Activated T-cell treated with anti-CD3 and anti-CD28 coated beads, Interleukin-2, amount 50 U/mL, for 24 hours (primary cell): ENCODE measurements at places on chromosomes 2 and 18.

DNA sequence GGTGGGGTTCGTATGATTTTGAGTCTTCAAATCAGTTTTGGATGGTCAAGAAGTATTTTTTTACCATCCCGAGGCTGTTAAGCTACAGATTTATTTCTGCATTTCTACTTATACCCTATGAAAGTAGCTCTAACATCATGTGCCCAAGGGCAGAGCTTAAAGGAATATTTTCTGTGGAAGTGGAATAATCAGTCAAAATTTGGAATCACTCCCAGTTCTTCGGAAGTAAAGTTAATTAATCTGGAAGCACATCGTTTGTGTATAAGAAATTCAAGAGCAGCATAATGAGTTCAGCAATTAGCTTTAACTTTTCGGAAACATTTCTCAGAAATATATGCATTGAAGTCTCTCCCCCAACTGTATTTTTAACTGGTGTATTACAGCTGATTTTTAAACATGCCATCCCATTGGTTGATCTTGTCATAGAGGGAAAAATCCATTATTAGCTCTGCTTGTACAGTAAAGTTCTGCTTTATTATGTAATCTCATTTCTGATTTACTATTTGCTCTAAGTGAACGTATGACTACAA lies 510.1 kb downstream of the DCC start:
- no peak for DNase-seq

GRCh38 chr18:62186499-62186773 lies 420 bp downstream of the PIGN start:
- DNase-seq, result no peak

- no peak for DNase-seq
Measured at GRCh38 chr2:60472663-60473289, 80.7 kb downstream of the BCL11A start.

GRCh38 chr2:6864923-6865345 lies 773 bp downstream of the CMPK2 start:
- no peak for DNase-seq

DNA sequence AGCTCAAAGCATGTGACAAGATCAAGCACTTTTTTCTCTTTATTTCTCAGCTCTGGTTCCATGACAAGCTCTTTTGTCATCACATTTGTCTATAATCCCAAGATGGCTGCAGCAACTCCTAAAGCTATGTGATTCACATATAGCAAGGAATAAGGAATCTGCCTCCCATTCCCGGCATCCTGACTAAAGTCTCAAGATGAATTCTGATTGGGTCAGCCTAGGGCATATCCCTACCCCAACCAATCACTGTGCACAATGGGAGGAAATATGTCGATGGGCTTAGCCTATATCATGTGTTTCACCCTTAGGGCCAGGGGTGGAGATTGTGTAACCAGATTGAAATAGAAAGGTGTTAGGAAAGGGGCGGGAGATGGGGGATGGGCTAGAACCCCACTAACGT lies 23.1 kb upstream of the COLEC12 start:
- DNase-seq, result no peak

DNA sequence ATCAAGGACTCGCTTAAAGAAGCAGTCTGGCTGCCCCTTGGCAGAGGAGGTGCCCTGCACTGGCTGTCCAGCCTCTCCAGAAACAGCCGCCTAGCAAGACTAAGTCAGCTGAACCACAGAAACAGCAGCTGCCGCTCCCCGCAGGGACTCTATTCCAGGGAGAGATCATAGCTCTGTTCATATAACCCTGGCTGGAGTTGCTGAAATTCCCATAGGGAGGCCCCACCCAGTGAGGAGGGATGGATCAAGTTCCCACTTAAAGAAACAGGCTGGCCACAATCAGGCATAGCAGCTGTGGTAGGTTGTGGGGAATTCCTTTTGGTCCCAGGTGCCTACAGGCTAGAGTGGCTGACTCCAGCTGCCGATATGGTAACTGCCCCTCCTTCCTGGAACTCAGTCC lies 74.2 kb upstream of the MC4R start:
- DNase-seq, result no peak

- no peak for DNase-seq
Measured at GRCh38 chr2:45776160-45776955, 124.9 kb downstream of the PRKCE start.

- no peak for DNase-seq
Measured at GRCh38 chr2:141187075-141187439, 943.8 kb downstream of the LRP1B start.

DNA sequence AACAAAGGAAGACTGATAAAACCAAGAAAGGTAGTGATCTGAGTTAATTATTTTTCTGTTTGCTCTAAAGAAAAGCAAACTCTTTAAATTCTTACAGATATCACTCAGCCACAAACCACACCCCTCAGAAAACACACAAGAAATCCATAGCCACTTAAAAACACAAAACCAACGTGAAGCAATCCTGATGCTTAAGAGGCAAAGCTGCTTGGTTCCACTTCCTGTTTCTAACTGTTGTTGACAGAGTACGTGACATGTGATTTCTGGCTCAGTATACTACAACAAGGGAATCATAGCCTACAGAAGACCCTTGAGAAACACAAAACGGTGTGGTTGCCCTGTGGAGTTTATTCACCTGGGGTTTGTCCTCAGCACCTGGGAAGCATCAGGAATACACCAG lies 240.9 kb upstream of the APCDD1 start:
- DNase-seq, result no peak

DNA sequence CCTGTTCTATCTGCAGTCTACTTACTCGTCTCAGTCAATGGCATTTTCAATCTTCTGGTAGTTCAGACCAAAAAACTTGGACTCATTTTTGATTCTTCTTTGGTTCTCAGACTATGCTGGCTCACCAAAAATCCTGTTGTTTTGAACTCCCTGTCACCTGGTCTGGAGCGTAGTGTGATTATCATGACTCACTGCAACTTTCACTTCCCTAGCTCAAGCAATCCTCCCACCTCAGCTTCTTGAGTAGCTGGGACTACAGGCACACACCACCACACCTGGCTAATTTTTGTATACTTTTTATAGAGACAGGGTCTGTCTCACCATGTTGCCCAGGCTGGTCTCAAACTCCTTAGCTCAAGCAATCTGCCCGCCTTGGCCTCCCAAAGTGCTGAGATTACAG lies 163.3 kb upstream of the CDH7 start:
- DNase-seq, result no peak
